ENCODE measurements at places on chromosomes 6 and 20.

GRCh38 chr6:33143113-33143770, 49.0 kb downstream of the COL11A2 start:
- no peak for DNase-seq

- no peak for DNase-seq
Observed at GRCh38 chr6:147911686-147912085, 403.2 kb downstream of the SAMD5 start.

GRCh38 chr6:136563386-136564152, 13.3 kb upstream of the MAP7 start:
- no peak for DNase-seq

- peak; percentile 66 for DNase-seq
Observed at GRCh38 chr6:73285674-73286283, 22.8 kb upstream of the KHDC1 start.

GRCh38 chr6:41209547-41210320, 8.8 kb upstream of the TREML2 start:
- no peak for DNase-seq

GRCh38 chr20:50977066-50978021, 18.7 kb downstream of the MOCS3 start:
- DNase-seq, result no peak

Measured in SK-MEL-5 (cell line).